ENCODE measurements at places on chromosomes 5 and 9. TPM values are rescaled to one million over a fixed set of nuclear protein-coding genes. Genes with fewer than 3 reads are reported as not detected.

- H3K27ac ChIP-seq = peak overlapping the region; percentile 48
- H3K4me3 ChIP-seq = no peak overlapping the region
- no peaks in the 10 kb centered on the region for H3K27me3 ChIP-seq
- H3K36me3 ChIP-seq = no peaks in the 10 kb centered on the region
- no peak for DNase-seq
- no peaks in the 10 kb centered on the region for H3K4me1 ChIP-seq
Observed at GRCh38 chr9:34570809-34571480, 18.6 kb downstream of the CNTFR start.

GRCh38 chr5:76583163-76584047 is 39.8 kb downstream of the F2RL2 start:
- no peak overlapping the region for H3K27ac ChIP-seq
- no peaks in the 10 kb centered on the region for H3K27me3 ChIP-seq
- no peaks in the 10 kb centered on the region for H3K36me3 ChIP-seq
- H3K4me3 ChIP-seq = no peak overlapping the region

- no peak overlapping the region for H3K4me3 ChIP-seq
- no peak overlapping the region for H3K27ac ChIP-seq
- H3K27me3 ChIP-seq = no peaks in the 10 kb centered on the region
- no peaks in the 10 kb centered on the region for H3K4me1 ChIP-seq
Observed at GRCh38 chr9:28471261-28471660, 898.0 kb upstream of the C9orf72 start.

DNA sequence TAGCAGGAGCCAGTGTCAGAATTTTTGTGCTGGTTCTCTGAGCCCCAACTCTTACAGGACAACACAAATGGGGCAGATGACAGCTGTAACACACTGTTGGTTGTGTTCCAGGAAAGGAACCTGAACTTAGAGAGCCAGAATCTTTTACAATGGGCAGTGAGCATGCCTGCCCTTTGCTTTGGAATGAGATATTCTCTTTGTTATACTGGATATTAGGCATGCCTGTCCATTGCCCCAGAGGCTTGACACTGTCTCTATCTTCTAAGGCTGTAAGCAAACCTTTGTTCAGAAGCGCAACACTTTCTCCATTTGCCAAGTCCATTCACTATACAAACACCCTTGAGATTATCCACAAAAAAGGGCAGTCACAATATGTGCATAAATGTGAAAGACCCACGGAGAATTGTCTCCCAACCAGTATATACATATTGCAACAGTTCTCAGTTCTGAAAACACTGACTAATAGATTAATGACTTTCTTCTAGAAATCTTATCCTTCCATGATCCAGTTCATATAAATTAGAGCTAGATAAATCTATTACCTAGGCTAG is 26.3 kb upstream of the CEP120 start:
- no peak for DNase-seq
- no peaks in the 10 kb centered on the region for H3K27me3 ChIP-seq
- no peak overlapping the region for H3K4me3 ChIP-seq
- no peaks in the 10 kb centered on the region for H3K4me1 ChIP-seq
- H3K27ac ChIP-seq = no peak overlapping the region

GRCh38 chr9:4786599-4786998 is 6.1 kb upstream of the RCL1 start:
- H3K4me1 ChIP-seq = no peaks in the 10 kb centered on the region
- no peak overlapping the region for H3K4me3 ChIP-seq
- no peak for DNase-seq
- H3K36me3 ChIP-seq = no peaks in the 10 kb centered on the region

DNA sequence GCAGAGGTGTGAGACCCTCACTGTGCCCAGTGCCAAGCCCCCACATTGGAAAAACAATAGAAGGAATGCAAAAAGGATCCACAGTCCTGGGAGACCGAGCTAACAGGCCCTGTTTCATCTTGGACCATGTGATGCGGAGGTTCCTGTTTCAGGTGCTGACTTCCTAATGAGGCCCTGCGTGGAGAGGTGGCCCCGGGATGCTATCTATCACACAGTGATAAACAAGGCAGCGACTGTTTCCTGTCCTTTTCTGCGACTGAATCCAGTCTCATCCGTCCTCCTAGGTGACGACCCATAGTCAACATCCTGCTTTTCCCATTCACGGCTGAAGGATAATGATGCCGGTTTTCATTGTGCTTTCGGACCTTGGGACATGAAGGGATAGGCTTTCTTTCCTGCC is 56.4 kb upstream of the BOD1 start:
- no peak overlapping the region for H3K27ac ChIP-seq
- H3K36me3 ChIP-seq = no peaks in the 10 kb centered on the region
- peaks cover 2% of the 10 kb centered on the region for H3K4me1 ChIP-seq

DNA sequence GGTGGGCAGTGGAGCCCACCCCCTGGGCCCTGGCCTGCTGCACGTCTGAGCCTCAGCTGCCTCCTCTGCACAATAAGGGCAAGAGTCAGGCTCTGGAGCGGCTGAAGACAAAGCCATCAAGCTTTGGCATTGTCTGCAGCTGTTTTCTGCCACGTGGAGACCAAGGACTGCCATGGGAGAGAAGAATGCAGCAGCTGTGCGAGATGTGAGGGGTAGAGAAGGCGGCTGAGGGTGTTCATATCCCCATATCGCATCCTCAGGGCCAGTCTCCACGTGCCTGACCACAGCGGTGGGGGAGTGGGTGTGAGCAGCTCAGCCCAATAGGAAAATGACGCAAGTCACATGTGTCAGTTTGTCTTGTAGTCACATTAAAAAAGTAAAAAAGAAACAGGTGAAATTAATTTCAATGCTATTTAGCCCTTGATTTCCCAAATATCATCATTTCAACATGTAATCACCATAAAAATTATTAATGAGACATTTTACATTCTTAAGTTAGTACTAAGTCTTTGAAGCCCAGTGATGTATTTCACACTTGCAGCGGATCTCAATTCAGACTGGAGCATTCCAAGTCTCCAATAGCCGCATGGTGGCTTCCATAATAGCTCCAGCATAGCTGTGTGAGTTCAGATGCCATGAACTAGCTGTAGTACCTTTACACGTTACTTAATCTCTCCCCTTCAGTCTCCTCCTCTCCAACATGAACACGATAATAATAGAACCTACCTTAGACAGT is 6.6 kb downstream of the C1QTNF2 start:
- H3K36me3 ChIP-seq = no peaks in the 10 kb centered on the region
- peaks cover 5% of the 10 kb centered on the region for H3K4me1 ChIP-seq
- no peak for DNase-seq
- no peak overlapping the region for H3K4me3 ChIP-seq
- no peaks in the 10 kb centered on the region for H3K27me3 ChIP-seq
- H3K27ac ChIP-seq = peak overlapping the region; percentile 48

GRCh38 chr5:66138637-66139317 is 5.3 kb upstream of the SREK1 start:
- H3K4me1 ChIP-seq = no peaks in the 10 kb centered on the region
- H3K36me3 ChIP-seq = no peaks in the 10 kb centered on the region
- no peak overlapping the region for H3K27ac ChIP-seq

GRCh38 chr5:129043894-129044293 is 50.7 kb upstream of the ISOC1 start:
- H3K27ac ChIP-seq = no peak overlapping the region
- no peak for DNase-seq
- no peaks in the 10 kb centered on the region for H3K4me1 ChIP-seq
- no peaks in the 10 kb centered on the region for H3K36me3 ChIP-seq

GRCh38 chr5:85784746-85785145 is 833.0 kb upstream of the COX7C start:
- H3K27ac ChIP-seq = no peak overlapping the region
- no peaks in the 10 kb centered on the region for H3K4me1 ChIP-seq
- DNase-seq = no peak
- H3K4me3 ChIP-seq = no peak overlapping the region
- no peaks in the 10 kb centered on the region for H3K36me3 ChIP-seq

DNA sequence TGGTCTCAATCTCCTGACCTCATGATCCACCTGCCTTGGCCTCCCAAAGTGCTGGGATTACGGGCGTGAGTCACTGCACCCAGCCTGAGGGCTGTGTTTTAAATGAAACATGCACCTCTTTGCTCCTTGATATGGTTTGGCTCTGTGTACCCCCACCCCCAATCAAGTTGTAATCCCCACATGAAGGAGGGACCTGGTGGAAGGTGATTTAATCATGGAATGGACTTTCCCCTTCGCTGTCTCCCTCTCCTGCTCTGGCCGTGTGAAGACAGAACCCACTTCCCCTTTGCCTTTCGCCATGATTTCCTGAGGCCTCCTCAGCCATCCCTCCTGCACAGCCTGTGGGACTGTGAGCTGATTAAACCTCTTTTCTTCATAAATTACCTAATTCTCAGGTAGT is 12.5 kb upstream of the NOTCH1 start:
- no peak overlapping the region for H3K4me3 ChIP-seq
- H3K27ac ChIP-seq = peak overlapping the region; percentile 32

DNA sequence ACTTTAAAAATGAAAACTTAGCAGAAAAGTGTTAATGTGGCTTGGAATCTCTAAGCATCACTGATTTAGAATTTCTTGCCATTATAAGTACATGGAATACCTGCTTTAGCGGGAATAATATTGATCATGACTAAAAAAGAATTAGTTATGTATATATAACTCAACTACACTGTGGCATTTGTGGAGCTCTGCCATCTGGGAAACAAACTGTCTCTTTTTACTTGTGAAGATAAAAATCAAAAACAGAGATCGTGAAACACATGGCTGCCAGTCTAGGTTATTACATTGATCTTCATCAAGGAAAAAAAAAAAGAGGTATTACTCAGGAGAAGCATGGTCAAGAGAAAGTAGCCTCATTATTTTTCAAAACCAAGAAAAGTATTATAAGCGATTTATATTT is 287.4 kb downstream of the HTR1A start:
- no peaks in the 10 kb centered on the region for H3K36me3 ChIP-seq
- no peak for DNase-seq
- no peak overlapping the region for H3K27ac ChIP-seq
- no peak overlapping the region for H3K4me3 ChIP-seq
- H3K27me3 ChIP-seq = no peaks in the 10 kb centered on the region
- no peaks in the 10 kb centered on the region for H3K4me1 ChIP-seq

- no peak for DNase-seq
- no peaks in the 10 kb centered on the region for H3K4me1 ChIP-seq
- no peak overlapping the region for H3K27ac ChIP-seq
Observed at GRCh38 chr5:60505373-60506171, 194.4 kb downstream of the DEPDC1B start.

The TMEM252 gene
- total RNA-seq = not detected

The RNF20 gene
- total RNA-seq = 29.9 TPM

The GDNF gene
- 0.15 TPM for total RNA-seq
